Stimulated activated CD8-positive, alpha-beta memory T cell treated with anti-CD3 and anti-CD28 coated beads, Interleukin-4, amount 100 ng/mL, for 24 hours (primary cell): ENCODE measurements at places on chromosomes 4 and X.

- no peak for DNase-seq
Observed at GRCh38 chr4:186481998-186482790, 73.2 kb downstream of the MTNR1A start.

GRCh38 chrX:79147477-79147876, 3.0 kb downstream of the GPR174 start:
- DNase-seq, result no peak

GRCh38 chrX:124441971-124442590, 95.7 kb downstream of the SH2D1A start:
- DNase-seq, result no peak

GRCh38 chr4:32840461-32841189, 2120.5 kb downstream of the PCDH7 start:
- DNase-seq, result no peak

GRCh38 chrX:37825215-37825842, 22.0 kb downstream of the DYNLT3 start:
- peak; percentile 19 for DNase-seq

DNA sequence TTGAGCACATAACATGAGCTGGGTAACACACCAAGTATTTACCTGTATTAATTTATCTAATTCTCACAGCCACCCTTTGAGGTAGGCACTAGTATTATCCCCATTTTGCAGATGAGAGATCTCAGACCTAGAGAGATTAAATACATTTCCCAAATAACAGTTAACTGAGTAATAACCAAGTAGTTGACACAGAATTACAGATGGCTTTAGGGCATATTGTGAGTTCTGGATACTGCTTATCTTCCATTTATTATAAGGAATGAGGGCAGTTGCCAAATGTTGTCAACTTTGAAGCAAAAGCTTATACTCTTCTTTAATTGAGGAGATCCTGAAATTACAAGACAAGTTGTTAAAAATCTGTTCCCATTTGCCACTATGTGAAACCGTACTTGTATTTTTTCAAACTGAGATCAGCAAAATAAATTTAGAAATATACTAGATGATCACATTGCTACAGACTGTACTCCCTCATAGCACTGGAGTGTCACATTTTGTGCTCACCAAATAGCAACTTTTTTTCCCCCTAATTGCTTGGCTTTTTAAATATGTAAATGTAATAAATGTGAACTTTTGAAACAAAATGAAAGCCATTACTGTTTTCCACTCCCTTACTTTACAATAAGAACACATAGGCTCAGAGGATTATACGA, 62.0 kb downstream of the ZNF827 start:
- no peak for DNase-seq

DNA sequence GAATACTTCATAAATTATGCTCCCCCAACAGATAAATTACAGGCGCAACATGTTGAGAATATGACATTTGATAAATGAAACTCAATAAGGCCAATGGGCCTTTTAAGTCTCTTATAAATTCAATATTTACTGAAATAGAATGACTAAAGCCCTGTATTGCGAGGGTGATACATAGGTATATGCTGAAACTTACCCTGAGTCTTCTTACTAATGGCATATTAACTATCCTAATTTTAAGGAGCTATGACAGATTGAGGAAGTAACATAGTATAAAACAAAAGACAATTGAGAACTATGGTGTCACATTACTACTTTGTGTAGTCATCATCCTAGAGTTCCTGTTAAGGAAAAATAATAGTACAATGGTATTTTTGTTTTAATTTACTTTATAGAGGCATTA, 440.7 kb downstream of the IL15 start:
- DNase-seq, result no peak

GRCh38 chr4:31183256-31183655, 463.1 kb downstream of the PCDH7 start:
- DNase-seq, result no peak

GRCh38 chr4:123649645-123650391, 253.2 kb downstream of the SPRY1 start:
- DNase-seq, result no peak

GRCh38 chr4:165537028-165537648, 158.3 kb downstream of the CPE start:
- DNase-seq, result no peak

DNA sequence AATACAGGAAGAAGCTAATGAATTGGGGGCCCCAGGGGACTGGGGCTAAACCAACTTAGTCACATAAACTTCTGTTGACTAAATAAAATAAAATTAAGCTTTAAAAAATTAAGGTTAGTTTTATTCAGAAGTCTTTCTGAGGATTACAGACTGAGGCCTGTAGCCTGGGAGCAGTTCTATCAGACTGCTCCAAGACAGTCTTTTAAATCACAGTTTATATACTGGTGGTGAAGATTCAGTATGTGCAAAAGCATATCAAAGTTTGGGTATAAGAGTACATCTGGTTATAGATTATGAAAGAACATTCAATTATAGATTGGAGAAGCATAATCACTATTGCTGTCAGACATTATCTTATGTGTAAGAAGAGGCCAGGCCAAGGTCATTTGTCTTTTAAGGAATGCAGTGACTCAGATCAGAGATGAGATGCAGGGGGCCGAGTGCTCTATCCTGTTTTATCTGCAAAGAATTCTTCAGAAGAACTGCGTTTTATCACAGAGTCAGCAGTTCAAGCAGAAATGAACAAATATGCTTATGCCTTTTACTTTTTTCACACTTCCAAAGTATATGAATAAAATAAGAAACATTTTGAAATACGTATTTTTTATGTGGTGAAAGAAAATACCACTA, 109.4 kb downstream of the PDHA2 start:
- DNase-seq, result no peak

DNA sequence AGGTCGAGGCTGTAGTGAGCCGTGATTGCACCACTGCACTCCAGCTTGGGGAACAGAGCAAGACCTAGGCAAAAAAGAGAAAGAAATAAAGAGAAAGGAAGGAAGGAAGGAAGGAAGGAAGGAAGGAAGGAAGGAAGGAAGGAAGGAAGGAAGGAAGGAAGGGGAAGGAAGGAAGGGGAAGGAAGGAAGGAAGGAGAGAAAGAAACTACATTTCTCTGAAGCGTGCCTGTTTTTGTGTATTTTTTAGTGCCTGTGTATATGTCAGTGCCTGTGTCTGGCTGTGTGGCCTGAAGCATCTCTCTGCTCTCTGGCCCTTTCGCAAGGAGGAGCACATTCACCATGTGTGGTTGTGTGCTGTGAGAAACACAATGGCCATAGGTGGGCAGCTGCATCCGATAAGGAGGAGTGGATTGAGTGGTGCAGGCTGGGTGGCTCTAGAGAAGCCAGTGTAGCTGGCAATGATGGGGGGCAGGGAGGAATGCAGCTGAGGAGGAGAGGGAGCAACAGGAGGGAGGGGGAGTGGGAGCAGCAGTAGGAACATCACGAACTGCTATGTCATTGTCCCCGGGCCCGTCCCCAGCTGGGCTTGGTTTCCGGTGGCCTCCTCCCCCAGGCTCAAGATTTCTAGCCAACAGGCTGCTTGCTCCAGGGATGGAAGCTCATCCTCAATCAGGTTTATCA, 11.4 kb downstream of the SYN1 start:
- no peak for DNase-seq

- no peak for DNase-seq
Observed at GRCh38 chr4:178205826-178206225, 763.6 kb upstream of the AGA start.

- DNase-seq, result no peak
Observed at GRCh38 chrX:54482839-54483593, 13.0 kb downstream of the FGD1 start.

DNA sequence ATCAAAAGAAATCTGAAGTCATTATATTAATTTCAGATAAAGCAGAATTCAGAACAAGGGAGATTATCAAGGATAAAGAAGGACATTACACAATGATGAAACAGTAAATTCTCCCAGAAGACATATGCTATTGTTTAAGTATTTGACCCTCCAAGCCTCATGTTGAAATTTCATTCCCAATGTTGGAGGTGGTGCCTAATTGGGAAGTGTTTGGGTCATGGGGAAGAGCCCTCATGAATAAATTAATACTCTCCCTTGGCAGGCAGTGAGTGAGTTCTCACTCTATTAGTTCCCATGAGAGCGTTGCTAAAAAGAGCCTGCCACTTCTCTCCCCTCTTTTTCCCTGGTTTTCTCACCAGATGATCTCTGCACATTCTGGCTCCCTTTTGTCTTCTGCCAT, 249.9 kb upstream of the GRIA3 start:
- no peak for DNase-seq

DNA sequence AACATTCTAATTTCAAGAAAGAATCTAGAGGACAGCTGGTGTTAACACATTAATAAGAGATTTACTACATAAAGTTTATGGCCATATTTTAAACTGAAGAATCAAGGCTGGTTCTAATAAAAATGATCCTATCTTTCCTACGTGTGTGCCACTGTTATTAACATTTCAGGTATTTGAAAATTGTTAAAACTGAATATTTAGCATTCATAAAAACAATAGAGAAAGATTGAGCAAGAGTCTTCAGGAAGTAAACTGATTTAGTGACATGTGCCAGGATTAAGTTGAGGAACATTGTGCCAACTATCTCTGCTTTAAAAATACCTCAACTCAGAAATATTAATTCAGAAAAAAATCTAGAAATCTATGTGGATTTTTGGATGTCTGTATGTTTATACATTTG, 810.1 kb downstream of the FAT4 start:
- DNase-seq, result no peak

GRCh38 chr4:86893136-86893535, 914 bp upstream of the C4orf36 start:
- DNase-seq, result no peak

- no peak for DNase-seq
Observed at GRCh38 chrX:24491741-24492140, 26.7 kb downstream of the PDK3 start.

DNA sequence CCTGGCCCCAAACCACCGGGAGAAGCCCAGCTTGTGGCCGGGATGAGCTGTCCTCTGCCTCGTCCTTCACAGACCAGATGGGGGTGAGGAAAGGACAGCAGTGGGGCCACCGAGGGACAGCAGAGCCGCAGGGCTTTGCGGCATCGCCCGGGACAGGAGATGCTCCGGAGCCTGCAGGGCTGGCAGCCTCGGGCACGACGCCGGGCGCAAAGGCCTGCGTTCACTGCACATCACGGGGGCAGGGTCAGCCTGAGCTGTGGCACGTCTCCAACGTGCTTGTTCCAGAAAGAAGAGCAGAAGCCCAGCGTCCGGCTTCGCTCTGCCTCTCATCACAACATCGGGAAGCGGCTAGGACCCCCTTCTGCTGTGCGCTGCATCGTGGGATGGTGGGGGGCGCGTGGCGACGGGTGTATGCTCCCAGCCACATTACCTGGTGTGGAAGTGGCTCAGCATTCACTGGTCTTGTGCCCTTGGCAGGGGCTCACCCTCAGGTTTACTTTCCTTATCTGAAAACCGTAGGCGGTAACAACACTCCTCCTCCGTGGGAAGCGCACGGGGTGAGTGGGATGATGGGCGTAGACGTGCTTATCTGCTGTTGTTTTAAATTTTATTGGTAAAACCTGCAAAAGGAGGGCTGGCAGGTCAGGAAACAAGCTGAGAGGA, 7.4 kb downstream of the TADA2B start:
- no peak for DNase-seq

DNA sequence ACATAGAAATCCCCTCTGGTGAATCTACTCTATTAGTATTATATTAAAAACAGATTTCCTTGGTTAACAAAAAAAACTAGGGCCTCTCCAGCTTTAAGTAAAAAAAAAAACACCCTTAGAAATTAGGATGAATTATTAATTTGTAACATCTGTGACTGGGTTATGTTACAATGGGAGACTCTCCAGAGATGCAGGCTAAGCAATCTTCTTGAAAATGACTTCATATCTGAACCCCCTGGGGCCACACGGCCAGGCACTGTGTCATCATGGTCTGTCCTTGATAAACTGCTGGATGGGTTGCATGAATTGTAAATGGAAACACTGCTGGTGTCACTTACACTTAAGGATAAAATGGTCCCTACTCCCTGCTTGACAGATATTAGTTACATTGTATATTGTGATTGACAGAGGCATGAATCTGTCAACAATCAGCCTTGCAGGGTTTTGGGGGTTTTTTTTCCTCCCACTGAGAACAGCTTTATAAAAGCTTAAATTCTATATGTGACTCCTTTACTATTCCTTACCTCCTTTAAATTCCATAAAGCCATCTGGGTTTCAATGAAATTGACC, 49.1 kb downstream of the PRKG2 start:
- no peak for DNase-seq

DNA sequence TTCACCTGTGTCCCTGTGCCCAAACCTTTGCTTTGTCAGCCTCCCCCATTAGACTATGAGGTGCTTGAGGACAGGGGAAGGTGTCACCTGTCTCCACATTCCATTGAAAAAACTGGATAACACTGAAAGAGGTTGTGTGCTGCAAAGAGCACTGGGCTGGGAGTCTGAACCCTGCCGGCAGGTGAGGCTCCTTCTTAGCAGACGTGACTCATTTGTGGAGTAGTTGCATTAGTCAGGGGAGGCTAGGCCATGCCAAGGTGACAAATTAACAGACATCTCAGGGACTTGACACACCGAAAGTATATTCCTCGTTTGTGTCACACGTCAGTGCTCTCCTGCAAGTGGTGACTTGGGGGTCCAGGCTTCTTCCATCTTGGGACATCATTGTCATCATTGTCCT, 95.9 kb upstream of the STX18 start:
- DNase-seq, result no peak

DNA sequence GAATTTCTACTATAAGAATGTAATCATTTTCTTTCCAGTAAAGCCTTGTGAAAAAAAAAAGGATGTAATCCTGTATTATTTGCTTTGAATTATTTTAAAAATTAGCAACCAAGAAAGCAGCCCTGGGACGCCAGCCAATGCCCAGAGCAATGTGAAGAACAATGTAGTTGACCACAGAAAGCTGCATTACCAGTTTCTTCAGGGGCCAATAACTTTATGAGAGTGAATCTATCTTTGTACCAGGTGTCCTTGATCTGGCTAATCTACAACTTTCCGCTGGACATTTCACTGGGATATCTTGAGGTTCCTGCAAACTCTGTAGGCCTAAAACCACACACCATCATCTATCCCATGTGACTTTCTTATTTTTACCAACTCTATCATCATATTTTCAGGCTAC, 7.6 kb upstream of the KLHL2 start:
- DNase-seq, result no peak

GRCh38 chrX:67353651-67354370, 190.0 kb upstream of the AR start:
- no peak for DNase-seq

DNA sequence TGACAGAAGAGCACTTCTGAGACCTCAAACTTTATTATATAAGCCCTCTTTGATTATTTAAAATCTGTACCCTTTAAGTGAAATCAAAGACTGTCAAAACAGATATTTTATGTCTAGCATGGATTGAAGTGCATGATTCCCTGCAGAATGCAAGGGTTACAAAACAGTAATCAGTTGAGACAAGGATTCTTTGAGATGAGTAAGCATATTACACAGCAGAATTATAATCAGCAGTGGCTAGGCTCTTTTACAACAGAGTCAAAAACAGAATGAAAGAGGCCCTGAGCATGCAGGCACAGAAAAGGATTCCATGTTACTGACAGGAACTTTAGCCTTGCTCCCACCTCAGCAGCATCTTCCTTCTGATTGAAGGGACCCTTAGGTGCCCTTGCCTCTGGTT, 487.9 kb upstream of the GALNT7 start:
- no peak for DNase-seq

GRCh38 chr4:89837385-89837992, 528 bp upstream of the SNCA start:
- DNase-seq, result no peak
